H4 (cell line): ENCODE measurements at places on chromosomes 4 and X.

DNA sequence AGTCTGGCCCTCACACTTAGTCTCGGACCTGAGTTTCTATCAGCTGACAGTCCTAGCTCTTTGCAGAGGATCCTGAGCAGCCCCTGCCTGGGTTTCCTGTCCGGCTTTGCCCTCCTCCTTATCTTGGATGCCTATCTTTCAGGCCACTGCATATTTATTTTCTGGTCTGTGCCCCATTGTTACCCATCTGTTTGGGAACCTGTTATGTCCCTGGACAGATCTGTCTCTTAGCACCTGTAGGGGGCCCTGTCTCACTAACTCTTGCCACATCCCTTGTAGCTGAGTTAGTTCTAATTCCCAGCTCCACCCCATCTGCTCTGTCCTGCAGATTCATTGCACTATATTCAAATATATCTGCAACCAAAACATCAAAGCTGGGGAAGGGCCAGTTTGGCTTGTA is 514.9 kb upstream of the LCORL start:
- no peak for DNase-seq

GRCh38 chrX:56763556-56764152 is 34.6 kb downstream of the NBDY start:
- no peak for DNase-seq

- DNase-seq = no peak
Observed at GRCh38 chr4:17544831-17545234, 29.9 kb downstream of the CLRN2 start.

DNA sequence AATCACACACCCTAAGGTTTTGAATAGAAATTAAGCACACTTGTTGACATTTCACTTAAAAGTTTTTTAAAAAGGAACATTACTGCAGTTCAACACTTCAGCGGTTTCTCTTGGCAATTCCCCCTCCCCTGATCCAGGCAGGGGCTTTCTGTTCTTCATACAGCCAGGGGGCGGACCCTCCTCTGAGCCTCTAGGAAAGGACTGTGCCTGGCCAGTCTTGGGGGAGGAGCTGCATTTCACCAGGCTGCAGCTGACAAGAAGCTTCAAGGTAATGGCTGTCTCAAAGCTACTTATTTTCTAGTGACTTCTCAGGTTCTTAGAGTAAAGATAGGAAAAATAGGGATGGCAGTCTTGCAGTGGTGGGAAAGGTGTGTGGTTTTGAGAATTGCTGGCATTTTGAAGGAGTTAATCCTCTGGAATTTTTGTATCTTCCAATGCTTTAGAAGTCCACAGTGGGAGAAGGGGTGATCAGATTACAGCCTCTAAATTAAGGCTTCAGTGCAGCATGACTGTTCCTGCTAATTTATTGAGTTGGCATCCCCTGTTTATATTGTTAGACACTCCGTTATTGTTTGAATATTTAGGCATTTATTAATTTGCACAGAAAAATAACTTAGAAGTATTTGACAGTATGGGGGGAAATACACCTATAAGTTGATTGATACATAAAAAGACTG is 33.5 kb downstream of the PWWP3B start:
- no peak for DNase-seq

DNA sequence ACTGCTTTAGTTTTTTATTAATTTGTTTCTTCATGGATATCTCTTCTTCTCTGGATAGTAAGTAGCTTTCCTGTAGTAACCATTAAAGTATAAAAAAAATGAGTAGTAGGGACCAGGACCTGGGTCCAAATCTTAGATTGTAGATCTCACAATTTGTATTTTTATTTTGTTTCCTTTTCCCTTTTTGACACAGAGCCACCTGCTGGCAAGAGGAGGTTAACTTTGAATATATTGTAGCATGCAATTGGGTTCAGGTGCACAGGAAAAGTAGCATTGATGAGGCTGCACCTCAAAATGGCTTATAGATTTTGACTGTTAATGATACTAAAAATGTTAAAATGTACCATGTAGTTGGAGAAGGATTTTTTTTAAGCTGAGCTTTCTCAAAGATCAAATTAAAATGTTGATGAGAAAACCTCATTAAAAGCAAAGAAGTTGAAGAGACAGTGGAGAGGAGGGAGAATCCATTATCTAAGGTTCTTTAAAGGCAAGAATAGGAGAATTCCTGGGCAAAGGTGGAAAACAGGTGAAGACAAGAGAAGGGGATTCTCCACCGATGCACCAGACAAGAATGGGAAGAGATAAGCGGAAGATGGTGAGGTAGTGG is 48.3 kb upstream of the HPGDS start:
- no peak for DNase-seq

DNA sequence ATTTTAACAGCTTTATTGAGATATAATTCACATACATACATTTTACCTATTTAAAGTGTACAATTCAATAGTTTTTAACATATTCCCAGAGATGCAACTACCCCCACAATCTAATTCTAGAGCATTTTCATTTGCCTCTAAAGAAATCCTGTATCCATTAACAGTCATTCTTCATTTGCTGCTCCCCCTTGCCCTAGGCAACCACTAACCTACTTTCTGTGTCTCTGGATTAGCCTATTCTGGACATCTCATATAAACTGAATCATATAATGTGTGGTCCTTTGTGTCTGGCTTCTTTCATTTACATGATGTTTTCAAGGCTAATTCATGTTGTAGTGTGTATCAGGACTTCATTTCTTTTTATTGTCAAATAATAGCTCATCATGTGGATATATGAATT is 105.1 kb upstream of the GRPR start:
- no peak for DNase-seq

- DNase-seq = peak; percentile 13
Observed at GRCh38 chr4:158193171-158193749, 17.0 kb upstream of the TMEM144 start.

DNA sequence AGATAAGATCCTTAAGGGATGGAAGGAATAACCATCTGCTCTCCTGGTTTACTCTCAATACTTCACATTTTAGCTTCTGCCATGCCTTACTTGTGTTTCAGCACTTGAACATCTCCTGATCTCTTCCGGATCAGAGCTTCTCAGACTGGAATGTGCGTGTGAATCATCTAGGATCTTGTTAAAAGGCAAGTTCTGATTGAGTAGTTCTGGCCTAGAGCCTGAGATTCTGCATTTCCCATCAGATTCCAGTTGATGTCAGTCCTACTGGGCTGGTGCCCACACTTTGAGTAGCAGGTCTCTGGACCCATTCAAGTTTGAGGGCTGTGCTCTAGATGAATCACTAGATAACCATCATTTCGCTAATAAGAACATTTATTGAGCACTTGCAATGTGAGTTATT is 20.0 kb downstream of the NDP start:
- DNase-seq = no peak

DNA sequence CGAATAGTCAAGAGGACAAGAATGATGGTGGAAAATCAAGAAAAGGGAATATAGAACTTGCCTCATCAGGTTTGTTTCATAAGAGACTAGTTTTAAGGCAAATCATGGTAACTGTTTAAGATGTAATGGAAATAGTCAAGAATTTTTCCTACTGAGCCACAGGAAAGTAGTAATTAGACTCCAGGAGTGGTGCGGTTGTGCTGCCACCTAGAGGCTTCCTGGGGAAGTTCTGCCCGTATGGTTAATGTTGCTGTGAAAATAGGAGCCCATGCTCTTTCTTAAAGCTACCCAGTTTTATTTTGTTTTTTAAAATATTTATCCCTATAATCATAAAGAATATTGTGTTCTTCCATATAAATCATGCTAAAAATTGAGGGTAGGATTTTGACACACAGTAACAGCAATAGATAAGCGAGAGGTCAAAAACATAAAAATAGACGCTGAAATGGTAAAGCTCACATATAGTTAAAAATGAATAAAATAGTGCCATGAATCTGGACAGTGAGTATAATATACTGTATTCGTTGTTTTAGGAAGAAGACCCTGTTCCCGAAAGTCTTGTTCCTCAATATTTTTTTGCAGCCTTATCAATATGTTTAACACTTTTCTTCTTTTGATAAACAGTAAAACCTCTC is 87.0 kb downstream of the PHOX2B start:
- peak; percentile 63 for DNase-seq

DNA sequence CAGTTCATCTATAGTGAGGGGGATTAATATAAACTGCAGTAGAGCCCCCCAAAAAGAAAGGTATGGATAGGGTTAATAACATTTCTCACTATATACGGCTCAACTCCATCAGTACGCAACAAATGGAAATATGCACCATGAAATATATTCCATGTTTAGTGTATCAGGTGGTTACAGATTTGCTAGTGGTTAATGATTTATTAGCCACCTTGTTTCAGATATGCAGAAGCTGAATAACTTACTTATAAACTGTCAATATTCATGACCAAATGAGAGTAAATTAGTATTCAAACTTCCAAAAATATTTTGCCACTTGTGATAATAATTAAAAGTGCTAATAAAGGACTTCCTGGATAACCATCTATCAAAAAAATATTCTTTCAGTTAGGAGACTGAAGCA is 14.8 kb downstream of the AMTN start:
- no peak for DNase-seq

DNA sequence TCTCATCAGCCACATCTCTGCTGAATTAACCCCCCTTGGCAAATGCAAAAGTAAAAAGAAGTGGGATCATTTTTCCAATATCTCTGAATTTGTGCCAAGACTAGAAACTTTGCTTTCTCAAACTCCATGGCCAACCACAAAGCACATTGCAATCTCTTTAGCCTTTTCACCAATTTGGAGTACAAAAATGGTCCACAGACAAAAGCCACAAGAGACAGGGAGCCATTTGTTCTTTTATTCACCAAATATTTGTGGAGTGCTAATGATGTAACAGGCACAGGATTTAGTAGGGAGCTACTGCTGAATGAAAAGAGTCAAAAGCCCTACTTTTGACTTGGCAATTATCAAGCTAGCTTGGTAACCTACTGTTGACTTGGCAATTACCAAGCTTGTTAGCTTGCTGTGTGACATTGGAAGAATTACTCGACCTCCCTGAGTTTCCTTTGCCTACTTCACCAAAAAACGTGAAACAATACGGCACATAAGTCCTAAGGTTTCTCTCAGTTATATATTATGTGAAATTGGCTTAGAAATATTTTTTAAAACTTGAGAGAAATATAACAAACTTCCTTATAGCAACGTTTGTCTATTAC is 97.1 kb upstream of the KLF3 start:
- no peak for DNase-seq

DNA sequence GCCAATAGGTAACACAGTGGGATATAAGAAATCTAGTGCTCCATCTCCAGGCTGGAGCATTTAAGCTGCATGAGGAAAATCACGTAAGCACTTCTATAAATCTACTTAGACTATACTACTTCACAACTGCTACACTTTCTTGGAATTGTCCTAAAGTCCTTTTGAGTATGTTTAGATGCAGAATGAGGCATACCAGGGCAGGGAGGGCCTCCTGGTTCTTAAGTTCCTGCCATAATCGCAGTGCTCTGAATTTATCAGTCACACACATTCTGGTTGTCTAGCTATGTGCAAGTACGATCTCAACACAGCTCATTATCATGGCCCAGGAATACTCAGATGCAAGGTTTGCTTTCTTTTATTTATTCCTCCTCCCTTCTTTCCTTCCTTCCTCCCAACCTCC is 130.3 kb downstream of the GUCY2F start:
- no peak for DNase-seq

DNA sequence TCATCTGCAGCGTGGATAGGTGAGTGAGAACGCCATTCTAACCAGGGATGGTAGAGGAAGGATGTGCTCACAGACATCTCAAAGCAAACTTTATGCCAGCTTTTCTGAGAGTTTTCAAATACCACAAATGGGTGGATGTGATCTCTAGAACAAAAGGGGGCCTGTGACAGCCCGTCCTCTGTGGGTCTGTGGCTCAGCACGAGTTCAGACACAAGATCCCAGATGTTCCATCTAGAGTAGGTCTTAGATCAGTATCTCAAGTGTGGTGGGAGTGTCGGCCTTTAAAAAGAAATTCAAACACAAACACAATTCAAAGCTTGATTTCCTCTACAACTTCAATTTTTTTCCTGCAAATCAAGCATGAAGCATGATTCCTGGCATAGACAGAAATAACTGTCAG is 22.8 kb downstream of the QDPR start:
- DNase-seq = no peak

DNA sequence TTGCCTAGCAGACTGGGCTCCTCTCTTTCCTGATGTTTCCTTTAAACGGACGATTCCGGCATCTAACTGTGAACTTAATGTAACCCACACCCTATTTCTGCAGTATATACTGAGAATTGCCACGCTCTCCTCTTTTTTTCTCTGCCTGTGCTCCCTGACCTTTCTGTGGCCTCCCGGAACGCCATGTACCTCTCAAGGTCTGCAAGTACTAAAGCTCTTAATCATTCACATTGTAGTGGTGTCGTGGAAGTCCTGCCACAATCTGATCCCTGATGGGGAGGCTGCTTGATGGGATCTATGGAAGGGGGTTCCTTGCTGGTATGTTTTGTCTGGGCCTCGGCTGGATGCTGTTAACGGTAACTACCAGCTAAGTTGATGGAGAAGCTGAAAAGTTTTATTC is 302.9 kb upstream of the EPHA5 start:
- no peak for DNase-seq

- peak; percentile 15 for DNase-seq
Observed at GRCh38 chrX:107574711-107575110, 53.6 kb upstream of the PRPS1 start.

GRCh38 chr4:154781126-154781982 is at the start of gene RBM46:
Gene RBM46 (plus strand): TSS chr4:154781272. CDS start chr4:154796753, 15,481 bp downstream.
- DNase-seq = no peak

- DNase-seq = no peak
Observed at GRCh38 chr4:152901205-152901604, 34.9 kb upstream of the FHDC1 start.

GRCh38 chr4:177673985-177674489 is 231.8 kb upstream of the AGA start:
- no peak for DNase-seq

- DNase-seq = no peak
Observed at GRCh38 chrX:9091258-9091657, 57.3 kb upstream of the FAM9B start.

- no peak for DNase-seq
Observed at GRCh38 chrX:66035667-66036066, 4.2 kb downstream of the VSIG4 start.

- DNase-seq = no peak
Observed at GRCh38 chr4:7001271-7001670, 41.9 kb upstream of the TADA2B start.

- DNase-seq = no peak
Observed at GRCh38 chr4:93368968-93369367, 459.6 kb upstream of the ATOH1 start.

DNA sequence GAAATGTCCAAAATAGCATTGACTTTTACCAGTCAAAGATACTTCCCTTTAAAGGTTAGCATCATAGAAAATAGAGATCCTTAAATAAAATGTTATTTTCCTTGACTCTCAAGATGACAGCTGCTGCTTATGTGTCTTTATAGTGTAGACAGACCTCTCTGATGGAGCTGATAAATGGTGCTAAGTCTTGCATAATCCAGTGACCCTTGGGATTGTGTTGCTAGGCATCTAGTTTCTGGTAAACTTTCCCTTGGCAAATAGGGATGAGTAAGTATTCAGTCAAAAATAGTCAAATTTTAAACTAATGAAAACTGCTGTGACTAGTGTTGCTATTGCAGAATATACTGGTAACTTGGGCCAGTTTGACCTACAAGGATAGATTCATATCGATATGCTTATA is 53.6 kb downstream of the MBNL3 start:
- DNase-seq = no peak

GRCh38 chrX:101208152-101208905 is 11.3 kb upstream of the DRP2 start:
- DNase-seq = no peak

- peak; percentile 47 for DNase-seq
Observed at GRCh38 chr4:2462218-2462991, 6.5 kb upstream of the RNF4 start.

GRCh38 chr4:138910914-138911336 is 104.7 kb upstream of the NOCT start:
- DNase-seq = peak; percentile 88
